Heart right ventricle (tissue), 16 donors: ENCODE measurements at places on chromosomes 2 and 18. TPM values are rescaled to one million over a fixed set of nuclear protein-coding genes. Genes with fewer than 3 reads are reported as not detected.
A peak's percentile ranks its signal among the peaks of the same experiment; 100 is the strongest.

- peak; percentile 76 for DNase-seq
- peak within 1 kb of the TSS; percentile 59 for H3K4me3 ChIP-seq
- peaks cover 81% of the 10 kb centered on the region for H3K27me3 ChIP-seq
- H3K4me1 ChIP-seq, result peaks cover 19% of the 10 kb centered on the region
- no peaks in the 10 kb centered on the region for H3K36me3 ChIP-seq
Observed at GRCh38 chr2:17540093-17540812, at the start of gene VSNL1. VSNL1 (plus strand) TSS chr2:17540696; CDS start chr2:17592075, 51,379 bp downstream.

- no peak for DNase-seq
- no peak overlapping the region for H3K27ac ChIP-seq
- no peak overlapping the region for H3K4me3 ChIP-seq
- H3K36me3 ChIP-seq, result no peaks in the 10 kb centered on the region
- no peaks in the 10 kb centered on the region for H3K4me1 ChIP-seq
Observed at GRCh38 chr2:58866040-58866439, 624.9 kb upstream of the FANCL start.

The SLC4A5 gene
- 0.93 TPM for total RNA-seq

The CHRNA1 gene
- not detected for total RNA-seq

DNA sequence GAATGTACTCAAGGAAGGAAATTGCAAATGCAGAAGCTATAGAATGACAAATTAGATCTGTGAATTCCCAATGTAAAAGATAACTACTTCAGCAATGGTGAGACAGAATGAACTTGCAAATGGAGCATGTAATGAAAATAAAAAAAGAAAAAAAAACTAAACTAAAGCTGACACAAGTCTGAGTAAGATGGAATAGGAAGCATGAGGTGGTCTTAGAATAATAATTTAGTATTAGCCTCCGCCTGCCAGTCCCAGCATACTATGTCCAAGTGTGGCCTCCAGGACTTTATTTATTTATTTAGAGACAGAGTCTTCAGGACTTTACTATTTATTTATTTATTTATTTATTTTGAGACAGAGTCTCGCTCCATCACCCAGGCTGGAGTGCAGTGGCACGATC, 37.4 kb upstream of the SLC39A10 start:
- no peaks in the 10 kb centered on the region for H3K27me3 ChIP-seq

- H3K4me3 ChIP-seq, result no peak overlapping the region
- H3K4me1 ChIP-seq, result peaks cover 100% of the 10 kb centered on the region
- no peaks in the 10 kb centered on the region for H3K27me3 ChIP-seq
- H3K36me3 ChIP-seq, result no peaks in the 10 kb centered on the region
- no peak for DNase-seq
Observed at GRCh38 chr2:43345872-43346271, 119.5 kb upstream of the ZFP36L2 start.

DNA sequence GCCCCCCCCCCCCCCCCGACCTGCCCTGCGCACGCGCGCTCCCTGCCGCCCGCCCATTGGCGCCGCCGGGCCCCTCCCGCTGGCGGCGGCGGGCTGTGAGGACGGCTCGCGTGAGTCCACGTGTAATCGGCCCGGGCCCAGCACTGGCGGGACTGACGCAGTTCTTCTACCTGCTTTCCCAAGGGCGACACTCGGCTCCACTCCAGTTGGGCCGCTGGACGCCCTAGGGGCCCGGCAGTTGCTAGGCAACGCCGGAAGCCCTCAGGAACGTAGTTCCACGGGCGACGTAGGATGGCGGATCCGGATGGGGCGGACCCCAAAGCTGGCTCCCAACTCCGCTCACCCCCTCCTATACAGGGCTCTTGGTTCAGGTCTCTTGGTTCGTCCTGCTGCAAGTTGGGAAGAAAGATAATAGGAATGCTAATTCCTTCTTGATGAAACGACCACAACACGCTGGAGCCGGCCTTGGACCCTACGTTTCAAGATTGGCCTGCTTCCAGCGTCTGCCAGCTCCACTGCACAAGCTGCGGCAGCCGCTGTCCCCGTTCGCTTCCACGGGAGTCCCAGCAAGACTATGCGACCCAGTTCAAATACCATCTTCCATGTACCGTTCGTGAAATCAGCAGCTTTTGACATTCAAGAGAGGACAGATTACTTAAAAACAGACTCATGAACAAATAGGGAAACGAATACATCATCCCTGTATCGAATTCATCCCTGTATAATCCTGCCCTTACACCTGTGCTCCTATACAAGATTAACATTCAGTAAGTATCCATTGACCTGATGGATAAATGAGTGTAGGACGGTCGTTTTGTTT, 415 bp upstream of the MCFD2 start:
- H3K27ac ChIP-seq, result peak overlapping the region; percentile 96
- DNase-seq, result peak; percentile 91
- H3K4me1 ChIP-seq, result peaks cover 48% of the 10 kb centered on the region

The SNORC gene
- 1.3 TPM for total RNA-seq

The MGAT4A gene
- 18.7 TPM for total RNA-seq
